ENCODE measurements at places on chromosomes 3 and 15. TPM values are rescaled to one million over a fixed set of nuclear protein-coding genes. Genes with fewer than 3 reads are reported as not detected.
A peak's percentile ranks its signal among the peaks of the same experiment; 100 is the strongest.

The INSYN1 gene
- not detected for total RNA-seq

The TAGLN3 gene
- total RNA-seq: not detected

The TNK2 gene
- total RNA-seq: 189 TPM

The PHLDB2 gene
- total RNA-seq: 1.8 TPM

The ST6GAL1 gene
- total RNA-seq: 260 TPM

DNA sequence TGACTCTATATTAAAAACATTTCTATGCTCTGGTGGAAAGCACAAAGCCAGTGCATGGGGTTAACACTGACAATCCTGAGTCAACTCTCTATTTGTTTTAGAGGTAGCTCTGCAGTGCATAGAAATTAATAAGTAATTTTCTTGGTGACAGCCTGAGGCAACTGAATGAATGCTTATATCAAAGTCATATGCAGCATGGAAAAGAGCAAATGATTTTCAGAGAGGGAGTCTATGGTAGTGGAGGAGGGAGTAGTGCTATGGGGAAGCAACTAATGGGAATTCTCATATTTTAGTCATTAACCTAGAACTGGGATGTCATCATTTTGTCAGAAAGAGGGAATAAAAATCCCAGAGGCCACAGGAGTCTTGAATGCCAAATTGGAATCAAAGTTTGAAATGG lies 99.1 kb downstream of the CLSTN2 start:
- DNase-seq: no peak

- no peak for DNase-seq
These were observed 32.5 kb downstream of the CSPG4 start for GRCh38 chr15:75680007-75680789.

DNA sequence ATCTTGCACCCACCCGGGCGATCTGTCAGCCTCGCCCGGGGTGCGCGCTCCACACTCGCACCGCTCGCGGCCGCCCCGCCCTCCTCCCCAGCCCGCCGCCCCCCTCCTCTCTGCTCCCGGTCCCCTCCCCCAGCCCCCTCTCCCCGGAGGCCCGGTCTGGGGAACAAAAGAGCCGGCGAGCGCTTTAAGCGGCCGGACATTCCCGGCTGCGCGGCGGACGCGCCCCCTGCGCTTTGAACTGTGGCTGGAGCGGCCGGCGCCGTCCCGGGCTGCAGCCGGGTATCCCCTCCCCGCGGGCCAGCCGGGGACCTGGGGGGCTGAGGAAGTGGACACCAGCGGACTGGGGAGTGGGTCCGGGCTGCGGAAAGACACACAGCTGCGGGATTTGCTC lies at the start of gene IGDCC3:
IGDCC3 (minus strand) TSS at position 27 of the 391 bp plus-strand sequence. CDS start 214 bp downstream, outside the sequence.
- DNase-seq: no peak

DNA sequence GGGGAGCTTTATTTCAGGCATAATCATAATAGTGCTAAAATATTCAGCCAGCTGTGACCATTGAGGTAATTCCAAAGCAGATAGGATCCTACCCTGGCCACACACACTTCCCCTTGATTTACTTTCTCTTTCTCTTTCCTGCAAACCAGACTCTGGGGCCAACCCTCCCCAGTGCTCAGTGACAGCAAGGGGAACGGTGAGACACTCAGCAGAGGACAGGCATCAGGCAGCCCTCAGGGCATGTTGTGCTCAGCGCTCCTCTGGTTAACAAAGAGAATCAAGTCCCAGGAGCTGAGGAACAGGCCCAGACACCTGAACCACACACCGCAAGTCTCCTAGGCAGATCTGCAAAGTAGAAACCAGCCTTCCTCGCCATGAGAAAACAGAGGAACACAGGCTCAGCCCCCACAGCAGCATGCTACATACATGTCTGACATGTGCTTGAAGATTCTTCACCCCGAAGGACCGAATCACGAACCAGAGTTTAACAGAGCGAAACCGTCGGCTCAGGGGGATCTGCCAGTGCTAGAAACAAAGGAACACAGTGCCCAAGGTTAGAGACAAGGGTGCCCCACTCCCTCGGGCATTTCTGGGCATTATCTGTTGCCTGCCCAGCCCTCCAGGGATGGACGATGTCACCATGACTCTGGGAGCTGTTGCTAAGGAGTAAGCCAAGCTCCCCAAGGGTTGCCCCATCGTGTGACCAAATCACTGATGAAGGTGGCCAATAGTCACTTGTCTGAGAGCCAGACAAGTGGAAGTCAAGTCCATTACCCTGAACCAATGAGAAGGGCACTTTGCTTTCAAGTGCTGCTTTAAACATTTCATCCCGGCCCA lies 17.5 kb downstream of the HDC start:
- DNase-seq: peak; percentile 53

DNA sequence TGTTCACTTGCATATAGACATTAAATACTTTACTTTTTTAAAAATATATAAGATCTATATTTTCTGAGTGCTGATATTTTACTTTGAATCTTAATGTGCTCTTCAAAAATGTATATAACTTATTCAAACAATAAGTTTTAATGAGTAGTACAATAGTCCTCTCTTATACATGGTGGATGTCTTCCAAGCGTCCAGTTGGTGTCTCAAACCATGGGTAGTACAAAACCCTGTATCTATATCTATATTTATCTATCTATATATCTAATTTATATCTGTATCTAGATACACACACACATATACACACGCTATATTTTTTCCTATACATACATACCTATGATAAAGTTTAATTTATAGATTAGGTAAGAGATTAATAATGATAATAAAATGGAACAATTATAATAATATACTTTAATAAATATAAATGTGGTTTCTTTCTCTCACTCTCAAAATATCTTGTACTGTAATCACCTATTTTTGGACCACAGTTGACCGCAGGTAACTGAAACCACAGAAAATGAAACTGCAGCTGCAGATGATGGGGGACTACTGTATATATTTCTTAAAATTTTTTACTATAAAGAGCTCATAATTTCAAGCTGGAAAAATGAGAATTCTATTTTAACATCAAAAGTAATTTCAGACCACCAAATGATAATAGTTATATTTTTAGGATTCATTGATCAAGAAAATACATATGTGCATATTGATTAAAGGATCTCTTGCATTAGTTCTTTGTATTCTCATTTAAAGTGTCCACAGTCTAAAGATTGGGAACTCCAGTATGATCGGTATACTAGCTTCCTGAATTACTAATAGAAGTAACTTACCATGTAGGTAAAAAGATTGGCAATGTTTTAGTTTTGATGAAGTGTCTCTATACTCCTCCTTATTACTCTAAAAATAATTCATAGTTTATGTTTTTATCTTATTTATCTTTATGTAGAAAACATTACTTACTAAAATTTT lies 215.1 kb upstream of the MLF1 start:
- no peak for DNase-seq

- no peak for DNase-seq
These were observed 31.9 kb downstream of the FBXO45 start for GRCh38 chr3:196600359-196600758.
